ENCODE measurements at places on chromosomes 6 and 20.

- no peak for DNase-seq
Observed at GRCh38 chr20:37538003-37538402, 10.3 kb upstream of the BLCAP start.

GRCh38 chr6:163531122-163531521 lies 116.6 kb downstream of the QKI start:
- no peak for DNase-seq

DNA sequence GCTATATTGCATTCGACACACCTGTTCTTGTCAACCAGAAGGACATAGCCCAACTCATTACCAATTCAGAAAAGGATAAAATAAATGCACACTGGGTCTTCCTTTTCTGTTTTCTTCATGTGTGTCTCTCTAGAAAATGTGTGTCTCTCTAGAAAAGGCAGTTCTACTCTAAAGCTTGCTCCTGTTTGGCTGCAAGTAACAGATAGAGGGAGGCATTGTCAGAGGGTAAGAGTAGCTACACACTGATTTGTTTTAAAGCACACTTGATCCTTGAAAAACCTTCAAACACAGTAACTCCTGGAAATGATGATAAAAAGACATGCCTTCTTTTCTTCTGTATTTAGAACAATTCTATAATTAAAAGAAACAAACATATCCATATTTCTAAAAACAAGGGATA lies 21.3 kb downstream of the GRM1 start:
- no peak for DNase-seq

- no peak for DNase-seq
Observed at GRCh38 chr6:141764388-141764787, 368.3 kb upstream of the GJE1 start.

GRCh38 chr6:150999576-150999975 lies 134.1 kb downstream of the MTHFD1L start:
- DNase-seq = no peak

DNA sequence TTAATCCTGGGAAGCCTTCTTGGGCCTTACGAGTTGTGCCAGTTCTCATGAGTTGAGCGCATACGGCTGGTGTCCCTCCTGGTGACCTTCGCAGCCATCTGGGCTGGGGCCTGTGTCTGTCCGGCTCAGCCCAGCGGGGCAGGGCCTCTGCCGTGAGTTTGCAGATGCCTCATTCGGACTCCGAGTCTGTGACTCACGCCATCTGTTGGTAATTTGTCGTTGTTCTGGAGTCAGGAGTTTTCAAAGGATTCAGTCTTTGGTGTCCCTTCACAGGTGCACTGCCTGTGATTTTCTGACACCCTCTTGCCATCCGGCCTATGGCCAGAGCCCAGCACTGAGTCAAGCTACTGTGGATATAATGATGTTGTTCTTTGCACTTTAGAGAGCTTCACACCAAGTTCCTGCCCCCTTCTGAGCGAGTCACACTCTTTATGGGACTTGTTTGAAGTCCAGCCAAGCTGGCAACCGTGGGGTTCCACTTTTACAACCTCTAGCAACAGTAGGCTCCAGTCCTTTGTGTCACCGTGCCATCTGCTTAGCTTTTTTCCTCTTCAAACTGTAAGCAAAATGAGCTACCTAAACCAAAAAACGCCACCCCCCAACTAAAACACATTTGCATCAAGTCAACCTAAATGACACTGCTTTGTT lies 175.6 kb downstream of the AIG1 start:
- no peak for DNase-seq

- no peak for DNase-seq
Observed at GRCh38 chr6:148179786-148180185, 162.9 kb upstream of the SASH1 start.

GRCh38 chr6:119978274-119978889 lies 628.8 kb upstream of the MAN1A1 start:
- no peak for DNase-seq

- no peak for DNase-seq
Observed at GRCh38 chr6:135073756-135074393, 19.3 kb upstream of the HBS1L start.

DNA sequence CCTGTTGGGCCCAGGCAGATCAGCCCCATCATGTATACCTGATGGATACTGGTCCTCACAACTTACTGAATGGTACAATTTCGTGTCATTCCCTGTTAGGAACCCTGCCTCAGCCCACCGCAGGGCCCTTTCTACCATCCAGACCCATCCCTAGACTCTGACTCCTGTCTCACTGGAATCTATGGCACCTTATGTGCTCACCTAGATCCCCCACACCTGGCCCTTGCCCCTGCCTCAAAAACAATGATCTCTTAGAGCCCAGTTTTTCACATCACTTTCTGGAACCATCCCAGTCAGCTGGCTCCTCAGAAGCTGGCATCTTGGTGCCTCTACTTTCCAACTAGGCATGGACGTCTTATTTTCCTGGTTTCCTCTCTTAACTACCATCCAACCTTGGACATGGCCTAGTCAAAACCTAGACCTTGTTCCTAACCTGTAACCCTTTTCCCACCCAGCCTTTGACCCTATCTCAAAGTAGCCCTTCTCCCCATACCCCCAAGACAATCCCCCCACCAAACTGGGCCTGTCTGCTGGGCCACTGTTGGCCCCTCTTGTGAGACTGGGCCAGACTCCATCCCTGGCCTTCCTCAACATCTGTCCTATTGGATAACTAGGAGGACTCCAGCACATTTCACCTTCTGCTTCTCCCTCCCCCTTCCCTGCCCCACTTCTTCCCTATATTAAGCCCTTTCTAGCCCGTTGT lies 981 bp downstream of the HM13 start:
- no peak for DNase-seq

- no peak for DNase-seq
Observed at GRCh38 chr6:45504947-45505346, 127.2 kb upstream of the SUPT3H start.

GRCh38 chr6:39834866-39835265 lies 42.7 kb downstream of the DAAM2 start:
- no peak for DNase-seq

DNA sequence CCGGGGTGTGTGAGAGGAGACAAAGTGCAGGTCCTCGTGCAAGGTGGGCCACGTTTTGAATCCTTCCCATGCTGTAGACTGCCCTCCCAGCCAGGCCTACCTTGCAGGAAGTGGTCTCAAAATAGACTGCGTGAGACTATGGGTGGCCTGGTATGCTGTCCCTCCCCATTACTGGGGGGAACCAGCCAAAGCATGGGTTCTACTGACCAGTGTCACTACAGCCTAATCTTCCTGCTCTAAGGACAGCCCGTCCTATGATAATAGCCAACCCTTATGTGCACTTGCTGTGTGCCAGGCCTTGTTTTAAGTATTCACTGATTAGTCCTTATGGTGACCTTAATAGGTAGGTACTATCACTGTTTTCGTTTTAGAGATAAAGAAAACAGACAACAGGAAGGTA lies 38.0 kb downstream of the FOXP4 start:
- DNase-seq = no peak

All from GOT3 (cell line).